Stimulated activated CD8-positive, alpha-beta memory T cell treated with anti-CD3 and anti-CD28 coated beads, Interleukin-7, amount 100 ng/mL, for 48 hours (primary cell): ENCODE measurements at places on chromosomes 1 and 21.

GRCh38 chr1:7313826-7314225 lies 457.3 kb upstream of the VAMP3 start:
- DNase-seq: no peak

GRCh38 chr1:8754247-8754650 lies 63.2 kb downstream of the RERE start:
- DNase-seq: no peak

DNA sequence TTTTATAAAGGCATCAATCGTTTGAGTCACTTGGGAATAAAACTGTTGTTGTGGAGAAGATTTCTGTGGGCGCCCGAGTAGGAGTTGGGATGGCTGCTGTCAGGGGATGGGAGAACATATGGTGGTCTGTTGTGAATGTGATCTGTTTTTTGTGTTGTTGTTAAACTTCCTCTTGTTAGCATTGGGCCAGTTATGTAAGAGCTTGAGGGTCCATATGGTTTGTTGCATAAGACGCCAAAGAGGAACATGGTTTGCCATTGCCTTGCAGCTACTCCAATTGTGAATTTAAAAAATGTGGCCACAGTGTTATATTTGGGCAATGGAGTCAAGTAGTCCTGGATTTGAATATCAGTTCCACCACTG lies 136.1 kb upstream of the JUN start:
- DNase-seq: no peak

GRCh38 chr1:13703128-13703513 lies 3.1 kb downstream of the PRDM2 start:
- no peak for DNase-seq

DNA sequence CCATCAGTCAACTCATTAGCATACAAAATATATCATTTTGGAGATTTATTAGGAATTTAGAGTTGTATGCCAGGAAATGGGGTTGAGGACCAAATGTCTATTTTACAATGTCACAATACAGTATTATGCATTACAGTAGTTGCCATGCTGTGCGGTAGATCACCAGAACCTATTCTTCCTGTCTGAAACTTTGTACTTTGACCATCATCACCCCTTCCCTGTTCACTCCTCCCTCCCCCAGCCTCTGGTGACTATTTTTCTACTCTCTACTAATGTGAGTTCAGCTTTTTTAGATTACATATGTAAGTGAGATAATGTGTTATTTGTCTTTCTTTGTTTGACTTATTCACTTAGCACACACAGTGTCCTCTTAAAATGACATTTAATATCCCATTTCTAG lies 50.8 kb downstream of the PTBP2 start:
- no peak for DNase-seq

- DNase-seq: no peak
Observed at GRCh38 chr1:192984080-192984479, 75.1 kb downstream of the UCHL5 start.

DNA sequence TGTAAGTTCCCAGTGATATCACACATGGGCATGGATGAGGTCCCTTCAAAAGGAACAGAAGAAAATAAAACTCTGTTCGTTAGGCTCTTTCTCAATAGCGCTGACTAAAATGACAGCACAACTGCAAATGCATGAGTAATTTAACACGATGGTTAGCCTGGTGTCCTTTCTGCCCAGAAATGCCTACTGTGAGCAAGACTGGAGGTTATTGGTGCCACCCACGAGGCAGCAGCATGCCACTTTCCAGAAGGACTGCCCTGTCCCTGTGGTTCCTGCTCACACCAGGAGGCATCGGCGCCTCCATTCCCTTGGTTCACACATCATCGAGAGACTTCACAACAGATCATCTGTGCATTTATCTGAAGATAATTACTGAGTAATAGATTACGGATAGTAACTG lies 26.2 kb downstream of the VPS26C start:
- DNase-seq: no peak

GRCh38 chr1:3119725-3120124 lies 50.7 kb downstream of the PRDM16 start:
- DNase-seq: no peak

- no peak for DNase-seq
Observed at GRCh38 chr1:210747890-210748289, 386.1 kb downstream of the KCNH1 start.

- DNase-seq: no peak
Observed at GRCh38 chr21:36381841-36382589, 3.2 kb upstream of the CHAF1B start.

- no peak for DNase-seq
Observed at GRCh38 chr1:38727684-38728584, 131.6 kb downstream of the RRAGC start.

GRCh38 chr1:11541956-11542355 lies 63.0 kb downstream of the DISP3 start:
- DNase-seq: no peak

DNA sequence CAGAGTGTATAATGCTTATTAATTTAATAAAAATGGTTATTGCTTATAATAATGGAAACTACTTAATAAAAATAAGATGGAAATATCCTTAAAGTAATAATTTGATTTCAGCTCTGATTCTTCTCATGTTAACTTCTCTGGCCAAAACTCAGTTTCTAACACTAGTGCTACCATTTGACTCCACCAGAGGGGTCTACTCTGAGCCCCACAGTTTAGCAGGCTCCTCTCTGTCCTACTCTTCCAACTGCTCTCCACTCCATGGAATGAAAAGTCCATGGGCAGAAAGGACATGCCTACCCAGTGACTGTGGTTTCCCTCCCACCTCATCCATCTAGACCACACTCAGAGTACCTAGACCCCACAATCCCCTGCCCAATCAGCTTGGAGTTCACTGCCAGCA lies 489.1 kb upstream of the CAMK1G start:
- no peak for DNase-seq

DNA sequence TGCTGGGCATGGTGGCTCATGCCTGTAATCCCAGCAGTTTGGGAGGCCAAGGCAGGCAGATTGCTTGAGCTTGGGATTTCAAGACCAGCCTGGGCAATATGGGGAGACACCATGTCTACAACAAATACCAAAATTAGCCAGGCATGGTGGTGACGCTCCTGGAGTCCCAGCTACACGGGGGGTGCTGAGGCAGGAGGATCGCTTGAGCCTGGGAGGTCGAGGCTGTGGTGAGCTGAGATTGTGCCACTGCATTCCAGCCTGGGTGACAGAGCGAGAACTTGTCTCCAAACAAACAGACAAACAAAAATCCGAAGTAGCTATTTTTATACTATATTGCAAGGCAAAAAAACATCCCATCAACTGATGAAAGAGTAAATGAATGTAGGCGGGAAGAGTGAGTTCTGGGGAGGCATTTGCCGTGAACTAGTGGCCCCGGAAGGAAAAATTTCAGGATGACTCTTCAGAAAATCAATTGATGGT lies 40.6 kb downstream of the NCMAP start:
- DNase-seq: no peak

- no peak for DNase-seq
Observed at GRCh38 chr1:205954819-205955404, 11.7 kb upstream of the SLC26A9 start.

DNA sequence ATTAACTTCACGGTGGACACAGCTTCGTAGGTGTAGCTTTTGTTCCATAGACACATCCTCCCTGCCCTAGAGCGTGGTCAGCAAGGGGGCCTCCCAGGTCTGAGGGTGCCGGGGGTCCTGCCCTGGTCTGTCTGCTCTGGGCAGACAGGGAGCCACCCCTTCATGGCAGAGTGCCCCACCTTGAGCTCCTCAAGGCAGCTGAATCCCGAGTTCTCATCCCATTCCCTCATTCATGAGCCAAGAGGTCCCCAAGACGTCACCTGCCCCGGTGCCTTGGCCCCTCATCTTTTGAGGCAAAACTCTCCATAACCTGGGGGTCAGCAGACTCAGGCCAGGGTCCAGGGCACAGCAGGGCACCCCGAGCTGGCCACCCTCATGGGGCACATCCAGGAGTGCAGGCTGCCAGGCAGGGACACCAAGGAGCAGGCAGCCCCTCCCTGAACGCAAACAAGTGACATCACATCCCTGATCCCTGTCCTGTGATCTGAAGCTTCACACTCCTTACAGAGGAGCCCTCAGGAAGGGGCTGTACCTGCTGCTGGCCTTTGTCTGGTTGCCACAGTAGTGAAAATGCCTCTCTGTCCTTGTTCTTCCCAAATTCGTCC lies 23.3 kb downstream of the UBASH3A start:
- DNase-seq: no peak

DNA sequence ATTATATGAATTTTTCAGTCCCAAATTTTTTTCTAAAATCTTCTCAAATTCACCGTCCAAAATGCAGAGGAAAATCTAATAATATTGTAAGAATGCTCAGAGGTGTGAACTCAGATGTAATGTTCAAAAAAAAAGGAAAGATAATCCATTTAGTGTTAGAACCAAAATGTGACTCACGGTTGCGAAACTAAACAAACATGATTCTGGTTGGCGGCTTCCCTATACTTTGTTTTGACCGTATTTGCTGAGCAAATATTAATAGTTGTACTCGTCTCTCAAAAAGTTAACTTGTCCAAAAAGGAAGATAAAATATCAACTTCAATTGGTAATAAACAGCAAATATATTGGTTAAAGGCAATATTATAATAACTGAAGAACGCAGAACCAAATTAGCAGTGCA lies 34.4 kb downstream of the ZSWIM5 start:
- DNase-seq: no peak

DNA sequence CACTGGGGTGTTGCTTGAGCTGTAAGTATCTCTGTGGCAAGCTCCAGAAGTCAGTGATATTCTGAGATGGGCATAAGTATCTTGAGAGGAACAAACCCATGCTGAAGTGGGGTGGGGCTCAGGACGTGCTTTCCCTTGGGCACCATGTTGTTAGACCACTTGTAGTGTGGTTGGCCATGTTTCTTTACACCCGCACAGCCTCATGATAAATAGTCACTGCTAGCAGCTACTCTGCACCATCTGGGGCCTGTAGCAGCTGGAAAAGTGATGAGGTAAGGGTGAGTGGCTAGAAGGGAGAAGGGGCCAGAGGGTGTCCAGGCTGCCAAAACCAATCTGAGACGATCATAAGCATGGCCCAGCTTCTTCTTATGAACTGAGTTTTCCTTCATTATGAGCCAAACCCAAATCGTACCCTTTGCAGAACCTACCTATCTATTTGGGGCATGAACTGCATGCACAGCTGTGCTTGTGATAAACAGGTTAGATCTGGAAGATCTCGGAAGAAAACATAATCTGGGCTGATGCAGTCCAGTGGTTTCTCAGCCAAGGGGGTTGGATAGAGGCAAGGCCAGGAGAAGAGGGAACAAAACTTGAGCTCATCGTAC lies 91.9 kb upstream of the IRF2BP2 start:
- DNase-seq: no peak

- no peak for DNase-seq
Observed at GRCh38 chr1:155967341-155968050, 10.9 kb downstream of the ARHGEF2 start.

DNA sequence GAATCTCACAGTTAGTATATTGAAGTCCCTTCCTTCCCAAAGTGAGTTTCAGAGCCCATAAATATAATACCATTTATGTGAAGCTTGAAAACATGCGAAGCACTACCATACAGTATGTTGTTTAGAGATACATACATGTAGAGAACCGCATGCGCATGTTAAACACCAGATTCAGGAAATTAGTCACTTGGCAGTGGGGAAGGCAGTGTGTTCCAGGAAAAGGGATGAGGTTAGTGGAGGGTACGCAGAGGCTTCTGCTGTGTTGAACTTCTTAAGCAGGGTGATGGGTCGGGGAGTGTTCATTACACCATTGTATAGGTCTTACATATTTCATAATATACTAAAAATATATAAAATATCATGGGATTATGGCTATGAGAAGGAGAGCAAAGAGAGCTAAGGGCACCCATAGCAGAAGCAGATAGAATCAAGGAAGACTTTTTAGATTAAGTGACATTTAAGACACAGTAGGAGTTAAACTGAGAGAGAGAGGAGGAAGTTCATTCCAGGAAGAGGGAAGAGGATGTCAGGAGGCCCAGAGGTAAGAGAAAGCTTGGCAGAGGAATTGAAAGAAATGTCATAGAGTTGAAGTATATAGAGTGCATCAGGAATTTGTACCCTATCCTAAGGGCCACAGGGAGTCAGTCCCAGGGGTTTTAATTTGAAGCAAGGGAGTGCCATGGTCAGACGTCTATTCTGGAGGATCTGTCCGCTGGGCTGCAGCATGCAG lies 43.5 kb upstream of the SARS1 start:
- no peak for DNase-seq

DNA sequence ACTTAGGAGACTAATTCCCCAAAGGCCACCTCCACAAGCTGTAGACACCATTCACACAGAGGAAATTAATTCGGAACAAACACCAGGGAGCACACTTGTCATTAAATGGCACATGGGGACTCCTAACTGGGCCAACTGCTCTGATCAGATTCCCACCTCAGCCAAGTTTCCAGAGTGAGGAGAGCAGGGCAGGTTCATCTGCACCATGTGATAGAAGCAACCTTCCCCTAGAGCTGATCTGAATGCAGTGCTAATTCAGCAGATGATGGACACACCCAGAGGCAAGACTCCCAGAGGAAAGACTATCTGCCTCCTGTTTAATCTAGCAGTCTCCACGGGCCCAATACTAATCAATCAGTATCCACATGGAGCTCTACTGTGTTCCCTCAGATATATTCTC lies 147.0 kb downstream of the VAV3 start:
- DNase-seq: no peak

- DNase-seq: no peak
Observed at GRCh38 chr1:183814121-183814681, 9.3 kb downstream of the RGL1 start.

GRCh38 chr1:168372861-168373371 lies 92.2 kb downstream of the TBX19 start:
- no peak for DNase-seq

- DNase-seq: no peak
Observed at GRCh38 chr1:226097866-226098625, 35.5 kb downstream of the H3-3A start.

DNA sequence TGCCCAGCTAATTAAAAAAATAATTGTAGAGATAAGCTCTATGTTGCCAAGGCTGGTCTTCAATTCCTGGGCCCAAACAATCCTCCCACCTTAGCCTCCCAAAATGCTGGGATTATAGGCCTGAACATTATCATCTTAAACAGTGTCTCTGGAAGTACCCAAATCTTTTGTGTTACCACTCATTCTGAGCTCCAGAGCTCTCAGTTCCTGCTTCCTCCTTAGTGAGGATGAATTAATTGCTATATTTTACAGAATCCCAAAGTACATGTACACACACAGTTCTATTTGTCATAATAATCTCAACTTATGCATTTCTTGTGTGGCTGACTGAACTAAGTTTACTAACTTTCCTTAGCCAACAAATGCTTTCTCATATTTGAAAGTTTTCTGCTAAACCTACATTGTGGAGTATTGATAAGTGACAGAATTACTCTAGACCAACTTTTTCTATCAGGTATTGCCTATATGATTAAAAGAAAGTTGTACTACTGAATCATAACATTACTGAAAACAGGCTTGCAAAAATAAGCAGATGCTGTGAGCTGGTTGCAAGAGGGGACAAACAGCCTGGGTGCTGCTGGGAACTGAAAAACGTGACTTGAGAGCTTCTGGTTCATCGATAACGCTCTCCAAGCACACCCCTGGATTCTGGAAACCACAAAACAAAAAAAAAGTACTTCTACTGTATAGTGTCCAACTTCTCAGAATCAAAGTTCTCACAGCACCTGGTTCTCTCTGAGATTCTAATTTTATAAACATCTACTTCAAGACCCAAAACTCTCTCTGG lies 15.3 kb downstream of the VAV3 start:
- no peak for DNase-seq
